ENCODE measurements at places on chromosomes 7 and 10.
A peak's percentile ranks its signal among the peaks of the same experiment; 100 is the strongest.

DNA sequence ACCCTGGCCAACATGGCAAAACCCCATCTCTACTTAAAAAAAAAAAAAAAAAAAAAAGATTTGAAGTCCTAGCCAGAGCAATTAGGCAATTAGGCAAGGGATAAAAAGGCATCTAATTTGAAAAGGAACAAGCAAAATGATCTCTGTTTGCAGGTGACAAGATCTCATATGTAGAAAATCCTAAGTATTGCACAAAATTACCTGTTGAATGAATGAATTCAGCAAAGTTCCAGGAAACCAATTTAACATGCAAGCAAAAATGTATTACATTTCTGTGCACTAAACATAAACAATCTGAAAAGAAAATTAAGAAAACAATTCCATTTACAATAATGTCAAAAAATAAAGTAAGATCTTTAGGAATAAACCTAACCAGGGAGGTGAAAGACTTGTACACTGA is 5.2 kb downstream of the PILRB start:
- DNase-seq, result no peak

- DNase-seq, result no peak
These were observed 61.0 kb downstream of the ITIH5 start for GRCh38 chr10:7605565-7606295.

GRCh38 chr7:24821045-24821753 is 63.9 kb upstream of the GSDME start:
- peak; percentile 74 for DNase-seq

- DNase-seq, result no peak
These were observed 56.2 kb upstream of the AGK start for GRCh38 chr7:141495057-141495456.

- DNase-seq, result no peak
These were observed 349.4 kb upstream of the NPSR1 start for GRCh38 chr7:34308595-34308994.

GRCh38 chr10:88119160-88119559 is 255.7 kb downstream of the PTEN start:
- DNase-seq, result no peak

DNA sequence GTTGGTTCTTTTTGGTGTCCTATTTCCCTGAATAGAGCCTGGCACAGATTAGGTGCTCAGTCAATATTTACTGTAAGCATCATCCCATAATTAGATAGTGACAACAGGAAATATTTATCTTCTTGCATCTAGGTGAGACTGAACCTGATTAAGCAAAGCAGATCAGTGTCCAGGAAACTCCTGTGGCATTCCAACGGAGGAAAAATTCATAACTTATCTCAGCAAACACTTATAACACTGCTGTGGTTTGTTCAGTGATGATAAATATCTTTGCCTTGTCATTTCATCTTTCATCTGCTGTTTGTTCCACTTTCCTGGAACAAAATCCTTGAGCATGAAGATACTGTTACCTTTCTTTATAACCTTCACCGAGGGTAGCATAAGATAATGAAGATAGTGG is 1160.3 kb upstream of the AUTS2 start:
- no peak for DNase-seq

DNA sequence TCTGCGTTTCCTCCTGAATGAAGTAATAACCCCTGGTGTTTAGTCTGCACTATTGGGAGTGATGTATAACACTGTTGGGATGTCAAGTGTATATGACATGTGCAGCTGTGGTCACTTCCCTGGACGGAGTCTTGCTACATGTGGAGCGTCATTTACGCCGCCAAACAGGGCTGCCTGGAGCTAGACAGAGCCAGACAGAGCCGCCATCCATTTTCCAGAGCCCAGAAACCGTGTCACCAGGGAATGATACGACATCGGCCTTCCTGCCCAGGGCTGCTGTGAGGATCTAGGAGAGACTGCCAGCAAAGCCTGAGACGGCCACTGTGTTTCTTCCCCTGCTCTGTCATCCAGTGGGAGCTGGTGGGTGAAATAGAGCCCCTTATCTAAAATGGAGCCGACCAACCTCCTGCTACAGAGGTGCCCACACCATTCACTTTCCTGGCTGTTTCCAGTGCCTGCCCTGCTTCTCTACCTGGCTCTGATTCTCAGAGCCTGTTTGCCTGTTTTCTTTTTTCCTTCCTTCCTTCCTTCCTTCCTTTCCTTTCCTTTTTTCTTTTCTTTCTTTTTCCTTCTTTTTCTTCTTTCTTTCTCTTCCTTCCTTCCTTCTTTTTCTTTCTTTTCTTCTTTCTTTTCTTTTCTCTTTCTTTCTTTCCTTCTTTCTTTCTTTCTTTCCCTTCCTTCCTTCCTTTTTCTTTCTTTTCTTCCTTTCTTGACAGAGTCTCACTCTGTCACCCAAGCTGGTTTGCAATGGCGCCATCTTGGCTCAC is 13.3 kb upstream of the FGFR2 start:
- no peak for DNase-seq

- no peak for DNase-seq
These were observed 93.4 kb downstream of the NSUN6 start for GRCh38 chr10:18557960-18558359.

GRCh38 chr7:48280100-48280499 is 108.8 kb downstream of the ABCA13 start:
- no peak for DNase-seq

DNA sequence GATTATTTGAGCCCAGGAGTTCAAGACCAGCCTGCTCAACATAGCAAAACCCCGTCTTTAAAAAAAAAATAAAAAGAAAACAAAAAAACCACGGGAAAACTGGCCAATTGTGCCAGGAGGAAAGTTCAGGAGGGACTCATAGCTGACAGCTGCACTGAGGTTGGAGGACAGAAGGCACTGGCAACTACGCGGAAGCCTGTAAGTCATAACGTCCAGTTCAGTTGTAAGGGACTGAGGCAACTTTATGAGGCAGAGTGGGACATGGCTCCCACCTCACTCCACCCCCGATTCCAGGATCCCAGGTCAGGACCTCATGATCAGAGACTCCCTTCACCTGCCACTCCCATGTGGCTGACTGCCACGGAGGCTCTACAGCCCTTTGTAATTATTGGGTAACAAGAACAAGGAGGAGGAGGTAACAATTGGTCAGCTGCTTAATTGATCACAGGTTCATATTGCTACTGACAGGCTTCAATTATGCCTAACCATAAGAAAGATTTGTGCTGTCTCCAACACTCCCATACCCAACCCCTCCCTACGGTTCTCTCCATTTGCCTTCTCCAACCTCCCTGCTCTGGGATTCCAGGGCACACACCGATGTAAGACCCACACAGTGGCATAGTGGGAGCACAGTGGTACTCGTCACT is 1.9 kb upstream of the CCL24 start:
- DNase-seq, result no peak

DNA sequence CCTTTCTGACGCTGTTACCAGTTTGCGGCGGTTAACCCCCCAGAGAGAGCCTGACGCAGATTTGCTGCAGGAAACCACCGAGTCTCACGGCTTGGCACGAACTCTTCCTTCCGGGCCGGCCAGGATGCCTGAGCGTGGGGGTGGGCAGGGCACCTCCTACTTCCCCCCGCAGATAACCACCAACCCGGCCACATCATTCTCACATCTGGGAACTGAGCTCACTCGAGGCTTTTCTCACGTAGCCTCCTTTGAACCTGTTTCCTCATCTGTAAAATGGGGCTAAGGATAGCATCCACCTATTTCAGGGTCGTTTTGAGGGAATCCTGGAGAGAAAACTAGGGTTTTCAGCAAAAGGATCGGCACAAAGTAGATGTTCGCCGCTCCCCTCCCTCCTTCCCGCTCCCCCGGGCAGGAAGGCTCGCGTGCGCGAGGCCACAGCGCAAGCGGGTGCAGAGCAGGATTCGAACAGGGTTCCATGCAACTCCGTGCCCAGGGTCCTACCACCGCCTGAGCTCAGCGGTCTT is 23.6 kb downstream of the DDIT4 start:
- peak; percentile 94 for DNase-seq

GRCh38 chr7:129949292-129950133 is 3.2 kb downstream of the UBE2H start:
- DNase-seq, result no peak

DNA sequence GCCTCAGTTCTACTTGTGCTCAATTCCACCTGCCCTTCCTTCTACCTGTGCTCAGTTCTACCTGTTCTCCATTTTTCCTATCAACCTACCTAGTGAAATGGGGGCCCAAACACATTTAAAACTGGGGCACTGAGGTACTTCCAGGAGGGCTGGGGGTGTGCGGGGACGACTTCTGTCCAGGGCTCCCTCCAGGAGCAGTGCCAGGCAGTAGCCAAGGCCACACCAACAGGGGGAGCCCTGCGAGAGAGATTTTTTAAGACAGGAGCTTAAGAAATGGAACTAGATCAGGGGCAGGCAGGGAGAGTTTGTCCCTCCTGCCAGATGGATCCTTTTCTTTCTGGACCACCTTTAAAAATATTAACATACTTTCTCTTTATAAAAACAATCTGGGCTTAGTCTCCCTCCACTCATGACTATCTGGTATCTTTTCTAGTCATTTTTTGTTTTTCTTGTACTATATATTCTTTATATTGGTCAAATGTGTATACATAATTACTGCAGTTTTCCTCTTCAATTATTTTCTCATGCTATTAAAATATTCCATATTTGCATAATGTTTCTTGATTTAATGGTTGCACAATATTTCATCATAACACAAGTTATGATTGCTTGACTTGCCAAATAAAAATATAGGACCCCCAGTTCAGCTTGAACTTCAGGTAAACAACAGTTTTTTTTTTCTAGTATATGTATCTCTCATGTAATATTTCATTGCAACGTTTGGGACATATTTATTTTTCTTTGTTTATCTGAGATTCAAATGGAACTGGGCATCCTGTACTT is 47.3 kb upstream of the INSYN2A start:
- no peak for DNase-seq

- DNase-seq, result no peak
These were observed 94.2 kb downstream of the ST7 start for GRCh38 chr7:117047496-117047895.

DNA sequence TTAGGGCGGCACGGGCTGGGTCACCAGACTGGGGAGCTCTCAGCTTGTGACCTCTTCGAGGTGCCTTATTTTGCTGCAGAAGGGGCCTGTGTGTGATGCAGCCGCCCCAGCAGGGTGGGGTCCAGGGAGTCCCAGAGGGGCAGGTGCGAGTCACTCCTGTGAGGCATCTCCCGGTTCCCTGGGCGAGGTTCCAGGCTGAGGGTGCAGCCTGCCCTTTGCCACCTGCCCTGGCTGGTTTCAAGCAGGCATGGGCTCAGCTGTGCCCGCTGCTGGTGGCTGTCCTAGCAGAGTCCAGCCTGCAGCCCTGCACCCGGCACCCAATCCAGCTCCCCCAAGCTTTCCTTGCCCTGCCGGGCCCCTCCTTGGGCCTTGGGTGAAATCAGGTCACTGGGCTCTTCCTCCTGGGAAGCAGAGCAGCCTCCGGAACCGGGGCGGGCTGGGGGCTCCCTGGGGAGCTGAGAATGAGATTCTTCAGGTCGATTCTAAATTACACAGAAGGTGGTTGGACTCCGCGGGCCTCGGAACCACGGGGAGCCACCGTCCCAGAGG is 64.8 kb downstream of the PWWP2B start:
- DNase-seq, result no peak

DNA sequence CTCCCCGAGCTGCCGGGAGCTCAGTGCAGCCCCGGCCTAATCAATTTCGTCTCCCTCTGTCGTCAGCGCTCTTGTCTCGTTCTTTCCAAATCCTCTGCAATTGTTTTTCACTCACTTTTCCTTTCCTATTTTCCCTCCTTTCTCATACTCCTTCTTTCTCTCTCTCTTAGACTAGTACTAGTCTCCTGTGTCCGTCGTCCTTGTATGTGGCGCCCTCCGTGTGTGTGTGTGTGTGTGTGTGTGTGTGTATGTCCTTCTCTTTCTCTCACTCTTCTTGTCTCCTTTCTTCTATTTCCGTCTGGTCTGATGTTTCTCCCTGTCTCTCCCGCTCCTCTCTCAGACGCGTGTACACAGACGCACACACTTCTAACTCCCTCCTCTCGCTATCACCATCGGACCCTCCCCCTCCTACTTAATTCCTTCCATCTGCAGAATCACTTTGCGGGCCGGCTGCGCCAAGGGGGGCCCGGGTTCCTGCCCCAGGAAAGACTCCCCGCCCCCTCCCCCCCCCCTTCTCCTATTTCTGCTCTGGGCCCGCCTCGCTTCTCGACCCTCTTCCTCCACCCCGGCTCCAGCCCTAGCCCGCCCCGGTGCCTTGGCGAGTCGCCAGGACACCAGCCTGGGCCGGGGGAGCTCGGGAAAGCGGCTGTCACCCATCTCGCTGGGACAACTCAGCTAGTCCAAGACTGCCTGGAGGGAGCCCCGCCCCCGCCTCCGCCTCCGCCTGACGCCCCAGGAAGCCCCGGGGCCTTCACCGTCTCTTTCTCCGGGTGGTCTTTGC is 743 bp upstream of the ZCCHC24 start:
- DNase-seq, result no peak

- no peak for DNase-seq
These were observed 62.5 kb upstream of the LEP start for GRCh38 chr7:128178611-128179010.

GRCh38 chr10:108169846-108170245 is 1005.3 kb upstream of the SORCS1 start:
- no peak for DNase-seq

GRCh38 chr7:70405241-70405640 is 726.7 kb upstream of the GALNT17 start:
- no peak for DNase-seq

GRCh38 chr7:156017916-156018700 is 205.8 kb upstream of the SHH start:
- no peak for DNase-seq

DNA sequence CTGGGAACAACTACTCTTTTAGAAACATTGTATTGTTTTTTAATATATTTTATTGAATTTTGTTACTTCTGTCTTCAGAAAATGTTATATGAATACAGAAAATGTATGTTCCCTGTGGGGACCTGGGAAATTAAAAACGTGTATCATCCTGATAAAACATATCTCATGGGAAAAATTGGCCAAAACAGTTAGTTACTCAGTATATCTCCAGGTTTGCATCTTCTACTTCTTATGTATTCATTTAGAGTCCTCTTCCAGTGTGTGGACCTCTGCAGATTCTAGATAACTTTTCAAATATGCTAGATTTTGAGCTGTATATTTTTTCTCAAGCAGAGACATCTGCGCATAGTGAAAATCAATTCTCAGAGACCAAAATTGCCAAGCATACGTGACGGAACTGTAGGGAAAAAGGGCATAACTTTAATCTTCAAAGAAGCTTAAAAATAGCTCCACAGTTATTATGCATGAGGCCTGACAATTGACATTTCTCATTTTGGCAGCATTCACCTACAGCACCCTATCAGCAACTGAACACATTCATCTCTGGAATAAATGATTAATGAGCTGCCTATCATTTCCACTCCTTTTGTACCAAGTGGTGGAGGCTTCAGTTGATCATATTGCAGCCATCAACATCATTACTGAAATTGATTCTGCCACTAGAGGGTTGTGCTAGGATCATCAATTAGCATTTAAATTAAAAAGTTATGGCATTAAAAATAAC is 26.4 kb upstream of the UMAD1 start:
- DNase-seq, result no peak

GRCh38 chr7:102122026-102122425 is 164.6 kb upstream of the SH2B2 start:
- no peak for DNase-seq

GRCh38 chr7:145644426-145645134 is 472.0 kb upstream of the CNTNAP2 start:
- no peak for DNase-seq

Data from NK-92 treated with Interleukin-12 subunit alpha and Interleukin-12 subunit beta, amount 100 ng/mL, for 24 hours (cell line).